ACHN (cell line): ENCODE measurements at places on chromosomes 16 and 17.

GRCh38 chr17:36203335-36203734, 6.8 kb upstream of the CCL3L1 start:
- no peak for DNase-seq

DNA sequence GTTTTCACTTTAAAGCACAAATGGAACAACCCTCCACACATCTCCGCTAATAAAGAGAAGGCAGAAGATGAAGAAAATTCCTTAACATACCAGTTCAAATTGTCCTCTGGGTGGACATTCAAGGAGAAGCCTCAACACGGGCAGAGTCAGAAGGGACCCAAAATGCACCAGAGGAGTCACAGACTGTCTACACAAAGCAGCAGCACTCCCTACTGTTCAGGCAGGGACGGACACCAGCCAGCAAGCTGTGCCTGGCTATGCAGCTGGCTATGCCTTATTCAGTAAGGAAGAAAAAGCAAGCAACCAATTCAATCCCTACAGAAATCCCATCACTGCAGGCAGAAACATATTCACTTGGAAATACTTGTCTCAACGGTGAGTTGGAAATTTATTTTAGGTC, 8.1 kb downstream of the DNAJC7 start:
- DNase-seq, result no peak

GRCh38 chr16:28105954-28106353, 42.4 kb upstream of the GSG1L start:
- no peak for DNase-seq

DNA sequence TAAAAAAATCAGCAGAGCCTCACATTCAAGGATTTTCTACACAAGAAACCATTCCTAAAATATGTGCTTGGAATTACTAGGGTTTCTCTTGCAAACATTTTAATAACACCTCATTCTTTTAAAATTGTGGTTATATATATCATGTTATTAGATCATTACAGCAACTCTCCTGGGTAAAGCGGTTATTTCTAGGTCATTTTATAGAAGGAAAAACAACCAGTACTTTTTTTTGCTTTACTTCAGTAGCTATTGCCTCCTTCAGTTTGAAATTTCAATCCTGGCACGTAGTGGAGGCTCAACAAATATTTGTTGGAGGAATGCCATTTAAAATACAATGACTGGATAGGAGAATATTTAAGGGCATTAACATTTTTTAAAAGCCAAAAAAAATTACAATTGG, 220.6 kb downstream of the CDRT15L2 start:
- DNase-seq, result no peak

- no peak for DNase-seq
Measured at GRCh38 chr17:70888324-70888723, 719.0 kb downstream of the KCNJ2 start.

DNA sequence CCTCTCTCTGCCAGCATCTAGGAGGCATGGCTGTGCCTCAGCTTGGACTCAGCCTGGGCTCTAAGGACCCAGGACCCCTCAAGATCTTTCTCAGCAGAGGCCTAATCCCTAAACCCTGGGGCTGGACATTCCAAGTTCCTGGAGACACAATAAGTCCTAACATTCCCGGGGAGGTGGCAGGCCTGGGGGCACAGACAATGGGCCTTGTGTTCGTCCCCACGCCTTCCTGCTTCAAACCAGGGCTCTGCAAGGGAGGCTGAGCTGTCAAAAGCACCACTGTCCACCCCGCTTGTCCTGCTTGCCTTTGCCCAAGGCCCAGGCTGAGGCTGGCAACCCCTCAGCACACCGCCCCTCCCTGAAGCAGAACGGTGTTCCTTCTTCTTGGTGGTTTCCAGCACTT, 13.7 kb downstream of the SDK2 start:
- DNase-seq, result no peak

- DNase-seq, result peak; percentile 44
Measured at GRCh38 chr16:11682655-11683096, 14.4 kb downstream of the SNN start.

GRCh38 chr16:316741-317464, 33.9 kb downstream of the PDIA2 start:
- DNase-seq, result no peak

GRCh38 chr17:73863761-73864535, 219.7 kb upstream of the SDK2 start:
- no peak for DNase-seq

GRCh38 chr16:969508-970385, 1.0 kb downstream of the LMF1 start:
- peak; percentile 18 for DNase-seq

GRCh38 chr16:7548796-7549318, 216.2 kb downstream of the RBFOX1 start:
- no peak for DNase-seq

- no peak for DNase-seq
Measured at GRCh38 chr17:50807675-50808074, 27.7 kb upstream of the WFIKKN2 start.

- no peak for DNase-seq
Measured at GRCh38 chr17:61468263-61468907, 16.2 kb downstream of the TBX4 start.

DNA sequence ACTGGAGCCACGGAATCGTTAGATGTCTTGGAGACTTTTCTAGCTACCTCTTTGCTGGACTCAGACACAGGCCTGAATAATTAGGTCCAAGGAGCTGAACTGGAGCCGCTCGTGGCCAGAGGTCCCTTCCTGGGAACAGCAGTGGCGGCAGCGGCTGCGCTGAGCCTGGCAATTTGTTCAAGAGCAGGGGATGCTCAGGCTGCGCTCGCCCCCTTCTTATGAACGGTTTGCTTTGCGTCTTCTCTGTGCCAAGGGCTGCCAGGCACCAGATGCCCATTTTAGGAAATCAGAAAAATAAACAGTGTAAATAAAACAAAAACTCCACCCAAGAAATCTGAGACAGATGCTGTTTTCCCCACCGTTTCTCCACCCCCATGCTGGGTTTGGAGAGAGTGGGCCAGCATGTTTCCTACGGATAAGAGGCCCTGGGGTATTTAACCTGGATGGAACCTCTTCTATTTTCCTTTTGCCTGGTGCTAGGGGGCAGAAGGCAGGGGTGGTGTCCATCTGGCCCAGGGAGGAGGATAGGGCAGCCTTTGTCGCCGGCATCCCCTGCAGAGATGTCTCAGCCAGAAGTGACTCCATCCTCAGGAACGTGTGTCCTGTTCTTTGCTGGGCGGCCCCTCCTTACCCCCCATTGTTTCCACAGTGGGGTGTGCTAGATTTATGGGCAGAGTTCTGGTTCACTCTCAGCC, 163.4 kb downstream of the SEC14L1 start:
- no peak for DNase-seq

GRCh38 chr17:78062596-78062995, 66.0 kb downstream of the TMC6 start:
- DNase-seq, result no peak

DNA sequence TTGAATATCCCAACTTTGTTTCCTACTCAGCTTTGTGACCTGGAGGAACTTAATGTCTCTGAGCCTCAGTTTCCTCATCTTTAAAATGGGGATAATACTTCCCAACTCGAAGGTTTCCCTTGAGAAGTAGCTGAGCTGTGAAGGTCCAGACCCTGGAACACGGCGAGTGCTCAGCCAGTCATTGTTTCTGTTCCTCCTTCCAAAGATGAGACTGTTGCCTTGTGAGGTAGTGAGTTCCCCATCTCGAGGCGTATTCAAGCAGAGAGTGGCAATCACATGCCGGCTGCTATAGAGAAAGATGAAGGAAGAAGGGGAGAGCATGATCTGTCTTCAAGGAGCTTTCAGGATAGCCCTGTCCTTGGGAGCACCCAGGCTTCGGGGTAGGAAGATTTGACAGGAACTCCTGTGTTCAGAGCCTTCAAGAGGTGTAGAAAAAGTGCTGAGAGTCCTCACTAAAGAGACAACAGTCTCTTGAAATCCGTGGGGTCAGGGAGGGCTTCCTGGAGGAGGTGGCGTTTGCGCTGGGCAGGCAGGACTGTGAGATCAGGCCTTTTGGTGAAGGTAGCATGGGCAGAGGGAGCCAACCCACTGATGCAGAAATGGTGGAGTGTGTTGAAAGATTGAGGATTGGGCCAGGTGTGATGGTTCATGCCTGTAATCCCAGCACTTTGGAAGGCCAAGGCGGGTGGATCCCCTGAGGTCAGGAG, 27.2 kb downstream of the SPNS2 start:
- DNase-seq, result no peak

- DNase-seq, result no peak
Measured at GRCh38 chr17:29645515-29646051, 22.9 kb upstream of the CORO6 start.
